SHP77 (cell line): ENCODE measurements at places on chromosomes 11 and 22.

DNA sequence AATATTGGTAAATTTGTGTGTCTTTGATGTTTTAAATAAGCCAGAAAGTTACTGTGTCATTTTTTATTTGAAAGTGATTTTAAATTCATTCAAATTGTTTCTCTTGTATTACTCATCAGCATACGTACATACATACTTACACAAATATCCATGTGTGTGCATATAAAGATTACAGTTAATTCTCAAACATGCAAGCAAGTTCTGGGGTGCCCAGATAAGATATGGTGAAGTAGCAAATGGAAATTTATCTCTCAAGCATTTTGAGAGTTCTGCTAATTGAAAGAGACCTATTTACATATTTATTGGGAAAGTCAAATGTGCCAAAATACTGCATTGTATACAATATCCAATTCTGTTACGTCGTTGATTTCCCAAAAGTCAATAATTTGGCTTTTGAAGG, 1024.0 kb upstream of the CNTN5 start:
- DNase-seq, result no peak

DNA sequence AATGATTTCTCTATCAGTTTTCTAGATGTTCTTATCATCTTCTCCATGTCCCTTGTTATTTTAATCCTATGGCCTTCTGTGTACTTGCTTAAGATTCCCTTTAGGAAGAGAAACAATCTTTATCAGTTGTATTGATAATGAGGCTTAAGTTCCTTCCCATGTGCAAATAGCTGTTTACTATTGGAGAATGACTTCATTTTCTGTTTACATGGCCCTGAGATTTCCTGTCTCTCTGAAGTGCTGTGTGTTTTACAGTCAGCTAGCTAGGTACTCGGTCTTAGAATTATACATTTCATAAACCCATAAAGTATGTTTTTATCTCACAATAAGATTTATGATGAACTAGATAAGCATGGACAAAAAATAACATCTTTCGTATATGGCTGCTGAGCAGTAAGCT, 67.5 kb upstream of the CCDC179 start:
- no peak for DNase-seq

DNA sequence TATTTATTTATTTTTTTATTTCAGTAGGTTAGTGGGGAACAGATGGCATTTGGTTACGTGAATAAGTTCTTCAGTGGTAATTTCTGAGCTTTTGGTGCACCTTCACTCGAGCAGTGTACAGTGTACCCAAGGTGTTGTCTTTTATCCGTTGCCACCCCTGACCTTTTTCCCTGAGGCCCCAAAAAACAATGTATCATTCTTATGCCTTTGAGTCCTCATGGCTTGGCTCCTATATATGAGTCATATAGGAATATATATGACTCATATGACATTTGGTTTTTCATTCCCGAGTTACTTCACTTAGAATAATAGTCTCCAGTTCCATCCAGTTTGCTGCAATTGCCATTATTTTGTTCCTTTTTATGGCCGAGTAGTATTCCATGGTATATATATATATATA, 763.9 kb downstream of the NTM start:
- no peak for DNase-seq

- DNase-seq, result no peak
Measured at GRCh38 chr11:643366-643765, 6.3 kb downstream of the DRD4 start.
